ENCODE measurements at places on chromosomes 3 and 15. TPM values are rescaled to one million over a fixed set of nuclear protein-coding genes. Genes with fewer than 3 reads are reported as not detected.

The ZBTB47 gene
- total RNA-seq: 44.4 TPM

GRCh38 chr3:43768381-43768973 lies 77.7 kb downstream of the ABHD5 start:
- H3K4me1 ChIP-seq: peaks cover 32% of the 10 kb centered on the region
- no peaks in the 10 kb centered on the region for H3K27me3 ChIP-seq
- peak; percentile 49 for DNase-seq
- H3K4me3 ChIP-seq: no peak overlapping the region
- H3K36me3 ChIP-seq: no peaks in the 10 kb centered on the region

GRCh38 chr3:73291541-73291940 lies 230.1 kb downstream of the EBLN2 start:
- no peaks in the 10 kb centered on the region for H3K36me3 ChIP-seq
- H3K4me1 ChIP-seq: no peaks in the 10 kb centered on the region
- no peak overlapping the region for H3K27ac ChIP-seq
- no peak overlapping the region for H3K4me3 ChIP-seq

The EPHA3 gene
- 37.9 TPM for total RNA-seq

DNA sequence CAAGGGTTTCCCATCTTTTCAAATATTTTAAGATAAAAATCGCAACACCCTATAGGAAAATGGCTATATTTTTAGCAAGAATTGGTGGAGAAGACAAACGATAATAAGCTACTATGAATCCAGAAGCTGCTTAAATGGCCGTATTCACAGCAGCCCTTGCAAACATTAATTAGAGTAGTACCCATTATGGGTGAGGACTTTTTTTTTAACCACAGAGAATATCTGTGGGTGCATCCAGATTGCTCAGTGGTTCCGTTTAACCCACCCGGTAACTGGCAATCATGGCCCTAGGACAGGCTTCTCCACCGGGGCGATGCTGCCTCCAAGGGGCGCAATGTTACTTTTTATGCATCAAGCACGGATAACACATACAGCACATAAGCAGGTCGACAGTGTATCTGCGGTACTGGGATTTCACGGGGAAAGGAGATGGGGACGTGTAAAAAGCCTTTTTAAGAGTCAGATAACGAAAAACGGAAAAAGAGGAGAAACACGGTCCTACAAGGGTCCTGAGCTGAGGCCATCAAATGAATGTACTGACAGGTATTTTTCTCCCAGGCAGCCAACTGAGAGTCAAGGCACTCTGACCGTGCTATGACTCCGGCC lies 968 bp upstream of the TMEM266 start:
- H3K27ac ChIP-seq: no peak overlapping the region
- H3K27me3 ChIP-seq: no peaks in the 10 kb centered on the region
- H3K4me3 ChIP-seq: no peak overlapping the region
- H3K36me3 ChIP-seq: no peaks in the 10 kb centered on the region

DNA sequence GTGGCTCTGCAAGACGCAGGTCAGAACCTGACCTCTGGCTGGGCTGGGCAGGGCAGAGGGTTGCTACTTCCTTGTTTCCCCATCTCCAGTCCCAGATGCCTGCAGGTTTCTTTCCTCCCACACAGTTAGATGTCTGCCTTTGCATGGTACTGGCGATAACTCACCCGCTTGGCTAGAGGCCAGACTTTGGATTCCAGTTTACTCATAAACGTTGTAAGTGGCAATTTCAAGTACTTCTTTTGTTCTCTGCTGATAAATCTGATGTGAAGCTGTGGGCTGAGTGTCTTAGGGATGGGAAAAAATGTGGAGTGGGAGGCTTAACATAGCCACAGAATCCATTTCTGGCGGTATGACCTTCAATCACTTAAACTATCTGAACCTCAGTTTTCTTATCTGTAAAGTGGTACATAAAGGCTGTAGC lies 194.2 kb downstream of the EBLN2 start:
- DNase-seq: peak; percentile 3
- no peak overlapping the region for H3K4me3 ChIP-seq
- no peak overlapping the region for H3K27ac ChIP-seq
- no peaks in the 10 kb centered on the region for H3K27me3 ChIP-seq
- no peaks in the 10 kb centered on the region for H3K36me3 ChIP-seq

- H3K27me3 ChIP-seq: no peaks in the 10 kb centered on the region
- H3K4me3 ChIP-seq: no peak overlapping the region
- H3K27ac ChIP-seq: peak overlapping the region; percentile 89
- no peaks in the 10 kb centered on the region for H3K36me3 ChIP-seq
- peaks cover 27% of the 10 kb centered on the region for H3K4me1 ChIP-seq
Measured at GRCh38 chr3:120683671-120684301, 1.7 kb upstream of the HGD start.

The POC1A gene
- total RNA-seq: 2.1 TPM

DNA sequence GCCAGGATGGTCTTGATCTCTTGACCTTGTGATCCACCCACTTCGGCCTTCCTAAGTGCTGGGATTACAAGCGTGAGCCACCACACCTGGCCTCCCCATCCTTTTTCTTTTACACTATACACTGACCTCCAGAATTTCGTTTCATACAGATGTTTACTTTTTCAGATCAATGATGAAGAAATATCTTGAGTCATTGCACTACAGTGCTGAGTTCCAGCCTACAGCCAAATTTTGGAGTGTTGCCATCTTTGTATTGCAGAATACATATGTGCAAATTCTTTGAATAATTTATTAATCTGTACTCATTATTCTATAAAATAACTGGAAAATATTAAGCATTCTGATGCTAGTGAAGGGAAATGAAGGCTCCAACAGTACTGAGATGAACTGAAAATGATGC lies 12.5 kb downstream of the ZPLD1 start:
- no peak overlapping the region for H3K4me3 ChIP-seq
- no peak for DNase-seq
- H3K4me1 ChIP-seq: no peaks in the 10 kb centered on the region

DNA sequence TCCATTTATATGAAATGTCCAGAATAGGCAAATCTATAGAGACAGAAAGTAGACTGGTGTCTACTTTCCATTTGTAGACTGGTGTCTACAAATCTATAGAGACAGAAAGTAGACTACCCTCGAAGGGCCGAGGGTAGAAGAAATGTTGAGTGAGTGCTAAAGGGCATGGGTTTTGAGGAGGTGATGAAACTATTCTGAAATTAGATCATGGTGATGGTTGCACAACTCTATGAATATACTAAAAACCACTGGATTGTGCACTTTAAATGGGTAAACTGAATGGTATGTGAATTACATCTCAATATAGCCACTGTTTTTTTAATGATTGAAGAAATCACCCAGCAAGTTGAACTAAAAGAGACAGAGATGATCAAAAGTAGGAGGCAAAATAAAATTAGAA lies 27.9 kb downstream of the TP53BP1 start:
- H3K36me3 ChIP-seq: peaks cover 31% of the 10 kb centered on the region
- H3K4me3 ChIP-seq: no peak overlapping the region
- no peak for DNase-seq

The TRH gene
- not detected for total RNA-seq

The CPLX3 gene
- total RNA-seq: not detected

- no peaks in the 10 kb centered on the region for H3K27me3 ChIP-seq
- H3K36me3 ChIP-seq: peaks cover 73% of the 10 kb centered on the region
- no peak overlapping the region for H3K4me3 ChIP-seq
- peaks cover 19% of the 10 kb centered on the region for H3K4me1 ChIP-seq
- DNase-seq: no peak
Measured at GRCh38 chr15:72206677-72207000, 9.1 kb upstream of the GRAMD2A start.

GRCh38 chr3:142787719-142788118 lies 63.9 kb downstream of the TRPC1 start:
- H3K4me3 ChIP-seq: no peak overlapping the region
- H3K27ac ChIP-seq: no peak overlapping the region
- H3K4me1 ChIP-seq: no peaks in the 10 kb centered on the region
- no peaks in the 10 kb centered on the region for H3K27me3 ChIP-seq
- no peak for DNase-seq
- no peaks in the 10 kb centered on the region for H3K36me3 ChIP-seq

GRCh38 chr3:174016186-174016585 lies 618.6 kb downstream of the NLGN1 start:
- no peak overlapping the region for H3K27ac ChIP-seq
- H3K36me3 ChIP-seq: no peaks in the 10 kb centered on the region
- H3K4me3 ChIP-seq: no peak overlapping the region
- DNase-seq: no peak
- no peaks in the 10 kb centered on the region for H3K4me1 ChIP-seq
- H3K27me3 ChIP-seq: no peaks in the 10 kb centered on the region

- no peak overlapping the region for H3K27ac ChIP-seq
- H3K4me3 ChIP-seq: no peak overlapping the region
- no peak for DNase-seq
- no peaks in the 10 kb centered on the region for H3K27me3 ChIP-seq
- H3K36me3 ChIP-seq: no peaks in the 10 kb centered on the region
Measured at GRCh38 chr15:65994832-65995231, 125.5 kb downstream of the RAB11A start.

DNA sequence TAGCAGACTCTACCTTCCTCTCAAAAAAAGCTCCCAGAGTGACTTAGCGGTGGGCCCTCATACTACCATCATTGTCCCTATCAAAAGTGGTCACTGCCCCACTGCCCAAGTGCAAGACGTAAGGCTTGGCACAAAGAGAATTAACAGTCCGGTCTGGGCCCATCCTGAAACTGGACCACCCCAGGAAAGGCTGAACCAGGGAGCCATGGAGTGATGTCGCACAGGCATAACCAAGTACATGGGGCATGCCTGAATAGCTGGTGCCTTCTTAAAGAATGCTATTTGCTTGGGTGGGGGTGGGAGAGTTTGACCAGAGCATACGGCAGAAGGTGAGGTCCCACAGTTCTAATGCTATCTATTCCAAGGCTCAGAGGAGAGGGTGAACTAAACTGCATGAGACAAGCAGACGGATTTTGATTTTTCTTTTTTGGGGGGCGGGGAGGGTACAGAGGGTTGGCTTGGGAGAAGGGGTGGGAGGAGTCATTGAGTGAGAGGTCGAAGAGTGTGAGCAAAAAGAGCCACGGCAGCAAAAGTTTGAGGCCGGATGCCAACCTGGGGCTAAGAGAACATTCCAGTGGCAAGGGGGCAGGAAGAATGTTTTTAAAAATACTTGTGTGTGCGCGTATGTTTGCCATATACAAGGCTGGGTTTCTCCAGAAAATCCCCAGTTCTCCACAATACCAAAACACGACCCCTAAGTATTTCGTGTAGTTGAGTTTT lies 50.2 kb downstream of the FAM174B start:
- H3K27ac ChIP-seq: peak overlapping the region; percentile 86
- peaks cover 28% of the 10 kb centered on the region for H3K4me1 ChIP-seq
- peak; percentile 81 for DNase-seq
- H3K36me3 ChIP-seq: no peaks in the 10 kb centered on the region
- H3K27me3 ChIP-seq: no peaks in the 10 kb centered on the region

GRCh38 chr3:170178651-170179050 lies 2.9 kb downstream of the PHC3 start:
- no peak overlapping the region for H3K27ac ChIP-seq
- peaks cover 18% of the 10 kb centered on the region for H3K4me1 ChIP-seq
- H3K27me3 ChIP-seq: no peaks in the 10 kb centered on the region
- peaks cover 22% of the 10 kb centered on the region for H3K36me3 ChIP-seq
- no peak overlapping the region for H3K4me3 ChIP-seq

The NMB gene
- 12.9 TPM for total RNA-seq

The ATG7 gene
- 84.0 TPM for total RNA-seq

The SLC6A1 gene
- 0.27 TPM for total RNA-seq

The A4GNT gene
- not detected for total RNA-seq

DNA sequence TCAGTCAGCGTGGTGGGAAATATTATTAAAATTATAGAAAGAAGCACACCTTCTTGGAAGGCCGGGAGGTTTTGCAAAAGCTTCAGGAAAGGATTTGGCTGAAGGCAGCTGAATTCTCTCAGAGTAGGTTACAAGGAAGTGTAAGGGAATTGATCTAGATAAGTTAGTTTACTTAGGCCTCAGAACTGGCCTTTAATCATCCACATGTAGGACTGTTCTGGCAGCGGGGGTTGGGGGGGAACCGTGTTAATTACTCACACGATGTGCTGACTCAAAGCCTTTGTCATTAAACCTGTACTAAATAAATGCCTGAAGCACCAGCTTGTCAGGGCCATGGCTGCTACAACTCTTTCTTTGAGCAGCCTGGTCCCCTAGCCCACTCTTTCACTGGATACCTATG lies 12.8 kb downstream of the ASB14 start:
- no peaks in the 10 kb centered on the region for H3K36me3 ChIP-seq
- H3K27ac ChIP-seq: no peak overlapping the region
- H3K4me3 ChIP-seq: no peak overlapping the region
- DNase-seq: no peak
- H3K4me1 ChIP-seq: no peaks in the 10 kb centered on the region

The ZNF619 gene
- total RNA-seq: 9.4 TPM

DNA sequence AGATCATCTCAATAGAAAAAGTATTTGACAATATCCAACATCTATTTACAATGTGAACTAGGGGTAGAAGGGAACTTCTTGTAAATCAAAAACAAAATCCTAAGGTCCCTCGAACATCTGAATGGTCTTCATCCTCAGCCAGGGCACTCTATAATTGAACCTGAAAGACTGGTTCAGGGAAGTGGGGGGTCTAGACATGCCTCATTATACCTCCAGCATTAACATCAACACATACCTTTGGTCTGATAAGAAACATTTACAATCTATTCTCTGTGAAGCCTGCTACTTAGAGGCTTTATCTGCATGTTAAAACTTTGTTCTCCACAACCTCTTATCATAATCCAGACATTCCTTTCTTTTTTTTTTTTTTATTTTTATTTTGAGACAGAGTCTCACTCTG lies 211.8 kb downstream of the CTNNB1 start:
- no peak overlapping the region for H3K27ac ChIP-seq
- no peak overlapping the region for H3K4me3 ChIP-seq
- H3K4me1 ChIP-seq: no peaks in the 10 kb centered on the region
- H3K36me3 ChIP-seq: no peaks in the 10 kb centered on the region
- DNase-seq: no peak

DNA sequence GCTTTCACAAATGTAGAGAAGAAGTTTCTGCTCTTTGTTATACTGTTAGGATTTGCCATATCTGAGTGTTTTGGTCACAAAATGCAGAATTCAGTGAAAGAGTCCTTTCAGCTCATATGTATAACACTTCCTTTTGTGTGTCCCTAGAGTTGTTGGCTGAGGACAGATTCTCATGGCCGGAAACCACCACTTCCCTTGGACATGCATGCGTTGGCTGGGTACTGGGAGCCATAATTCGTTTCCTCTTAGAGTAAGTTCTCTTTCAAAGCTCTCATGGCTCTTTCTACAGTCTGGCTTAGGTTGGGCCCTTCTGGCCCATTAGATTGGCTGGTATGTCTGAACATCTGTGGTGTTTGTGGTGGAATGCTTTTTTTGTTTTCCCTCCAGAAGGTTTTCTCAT lies 298.5 kb downstream of the DIPK2A start:
- peaks cover 7% of the 10 kb centered on the region for H3K4me1 ChIP-seq
- no peak overlapping the region for H3K4me3 ChIP-seq
- no peaks in the 10 kb centered on the region for H3K27me3 ChIP-seq
- no peak overlapping the region for H3K27ac ChIP-seq
- no peaks in the 10 kb centered on the region for H3K36me3 ChIP-seq

GRCh38 chr3:162517110-162517509 lies 1020.5 kb downstream of the OTOL1 start:
- no peak for DNase-seq
- no peaks in the 10 kb centered on the region for H3K36me3 ChIP-seq
- no peaks in the 10 kb centered on the region for H3K27me3 ChIP-seq
- no peak overlapping the region for H3K27ac ChIP-seq
- no peaks in the 10 kb centered on the region for H3K4me1 ChIP-seq
- H3K4me3 ChIP-seq: no peak overlapping the region

The GOLGA8R gene
- 22.2 TPM for total RNA-seq
